Activated CD8-positive, alpha-beta T cell treated with anti-CD3 and anti-CD28 coated beads for 36 hours (primary cell): ENCODE measurements at places on chromosomes 1 and 21.

GRCh38 chr1:154265586-154265985 is 6.8 kb upstream of the HAX1 start:
- peak; percentile 15 for DNase-seq

DNA sequence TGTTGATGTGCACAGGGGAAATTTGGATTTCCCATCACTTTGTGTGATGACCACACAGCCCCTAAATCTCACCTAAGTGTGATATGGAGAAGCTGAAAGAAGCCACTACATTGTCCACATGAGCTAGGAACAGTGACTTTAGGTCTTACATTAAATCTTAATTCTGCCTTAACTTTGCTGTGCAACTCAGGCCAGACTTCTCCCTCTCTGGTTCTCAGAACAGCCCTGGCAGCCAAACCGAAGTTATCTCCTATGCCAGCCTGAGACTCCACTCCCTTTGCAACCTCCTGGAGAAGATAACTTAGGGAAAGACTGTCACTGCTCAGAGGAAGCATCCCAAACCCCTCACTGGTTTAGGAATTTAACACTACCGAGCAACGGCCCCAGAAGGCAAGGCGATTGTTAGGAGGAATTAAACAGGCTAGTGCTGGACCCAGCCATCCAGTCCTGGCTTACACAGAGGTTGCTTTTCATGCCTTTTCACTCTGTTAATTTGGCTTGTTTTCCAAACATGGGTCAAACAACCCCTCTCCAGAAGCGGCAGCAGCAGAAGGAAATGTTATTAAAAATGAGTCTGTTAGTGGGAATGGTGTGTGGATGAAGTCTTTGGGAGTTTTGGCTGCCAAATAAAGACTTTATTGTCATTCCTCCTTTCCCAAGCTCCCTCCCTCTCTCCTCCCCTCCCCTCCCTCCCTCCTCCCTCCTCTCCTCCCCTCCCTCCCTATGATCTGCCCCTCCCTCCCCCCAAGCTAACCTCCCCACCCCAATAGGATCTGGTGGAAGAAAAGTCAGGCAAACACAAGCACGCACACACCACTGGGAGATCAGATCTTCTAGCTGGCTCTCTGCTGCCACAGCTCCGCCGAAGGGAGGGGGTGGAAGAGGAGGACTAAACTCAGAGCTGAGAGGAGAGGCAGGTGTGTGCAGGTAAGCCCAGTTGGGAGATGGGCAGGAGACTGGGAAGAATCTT is at the start of gene PRELP:
PRELP (plus strand) TSS at position 795 of the 970 bp plus-strand sequence. CDS start 7,379 bp downstream, outside the sequence.
- DNase-seq: no peak

GRCh38 chr21:45596704-45597318 is 46.7 kb upstream of the PCBP3 start:
- peak; percentile 91 for DNase-seq

DNA sequence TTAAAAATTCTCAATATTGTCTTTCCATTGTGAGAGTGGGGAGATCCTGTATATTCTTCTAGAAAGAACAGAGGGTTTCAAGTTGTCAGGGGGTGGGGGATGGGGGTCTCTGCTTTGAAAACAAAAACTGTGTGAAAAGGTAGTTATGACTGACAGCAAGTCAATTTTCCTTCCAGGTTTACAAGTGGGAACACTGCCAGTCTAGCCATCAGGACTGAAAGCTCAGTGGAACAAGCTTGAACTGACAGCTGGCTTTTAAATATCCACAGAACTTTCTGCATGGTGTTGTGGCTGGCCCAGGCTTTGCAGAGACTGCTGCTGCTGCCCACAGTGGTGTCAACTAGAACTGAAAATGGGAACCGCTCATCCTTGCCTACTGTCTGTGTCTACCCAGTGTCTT is 162.6 kb downstream of the TNR start:
- no peak for DNase-seq
